Astrocyte (in vitro differentiated cells and primary cell): ENCODE measurements at places on chromosomes 12 and 14.

- DNase-seq: no peak
Measured at GRCh38 chr14:104441275-104442106, 138.1 kb upstream of the C14orf180 start.

- no peak for DNase-seq
Measured at GRCh38 chr14:71474301-71475265, 457.6 kb upstream of the RGS6 start.

- no peak for DNase-seq
Measured at GRCh38 chr14:102888748-102889147, 33.7 kb upstream of the AMN start.

DNA sequence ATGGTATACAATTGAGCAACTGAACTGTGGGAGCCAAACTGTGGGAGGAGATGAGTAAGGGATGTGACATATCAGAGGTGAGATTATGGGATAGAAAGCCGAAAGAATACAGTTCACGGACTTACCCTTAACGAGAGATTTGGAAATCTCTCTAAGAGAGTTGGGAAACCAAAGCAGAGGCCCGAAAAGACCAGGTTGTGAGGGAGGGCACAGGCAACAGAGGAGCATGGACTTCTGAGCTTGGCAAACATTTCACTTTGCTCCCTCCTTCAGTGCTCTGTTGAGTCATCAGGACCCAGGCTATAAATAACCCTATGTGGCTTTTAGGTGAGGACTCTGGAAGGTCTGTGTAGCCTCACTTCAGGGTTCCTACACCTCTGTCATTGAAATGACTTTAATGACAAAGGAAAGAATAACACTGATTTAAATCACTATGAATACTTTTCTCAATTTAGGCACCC lies 120.6 kb downstream of the TGFB3 start:
- DNase-seq: peak; percentile 66

- no peak for DNase-seq
Measured at GRCh38 chr12:50394469-50395029, 1.9 kb downstream of the FAM186A start.

- DNase-seq: no peak
Measured at GRCh38 chr12:94208622-94208966, 60.2 kb downstream of the PLXNC1 start.

DNA sequence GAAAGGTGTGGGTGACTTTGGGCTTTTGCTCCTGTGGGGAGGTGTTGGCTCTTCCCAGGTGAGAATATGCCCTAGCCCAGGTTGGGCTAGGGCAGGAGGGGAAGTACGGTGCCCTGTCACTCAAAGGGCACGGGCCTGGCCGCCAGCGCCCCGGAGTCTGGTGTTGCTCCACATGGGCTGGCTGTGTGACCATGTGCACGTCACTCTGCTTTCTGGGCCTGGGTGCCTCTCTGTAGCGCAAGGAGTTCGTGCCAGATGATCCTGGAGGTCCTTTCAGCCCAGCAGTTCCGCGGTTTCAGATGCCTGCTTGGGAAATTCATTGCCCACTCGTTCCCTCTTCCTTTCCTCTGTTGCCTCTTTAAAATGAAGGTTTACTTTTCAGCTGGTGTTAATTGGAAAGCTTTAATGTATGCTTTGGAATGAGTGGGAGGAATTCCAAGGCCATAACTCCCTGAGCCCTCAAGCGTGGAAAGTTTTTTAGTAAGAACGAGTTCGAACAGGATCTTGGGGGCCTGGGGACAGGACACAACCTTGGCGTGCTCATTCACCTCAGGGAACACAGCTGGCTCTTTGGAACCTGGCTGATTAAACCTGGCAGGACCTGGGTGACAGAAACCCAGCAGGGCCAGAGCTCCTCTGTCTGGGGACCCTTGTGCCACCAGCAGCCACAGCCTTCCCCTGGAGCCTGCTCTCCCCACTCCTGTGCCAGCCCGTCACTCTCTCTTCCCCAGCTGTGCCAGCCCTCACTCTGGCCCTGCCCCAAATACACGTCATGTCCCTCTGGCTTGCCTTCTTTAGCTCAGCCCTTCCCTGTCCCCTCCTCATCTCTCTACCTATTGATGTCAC lies 42.8 kb downstream of the TSPAN9 start:
- DNase-seq: peak; percentile 66

DNA sequence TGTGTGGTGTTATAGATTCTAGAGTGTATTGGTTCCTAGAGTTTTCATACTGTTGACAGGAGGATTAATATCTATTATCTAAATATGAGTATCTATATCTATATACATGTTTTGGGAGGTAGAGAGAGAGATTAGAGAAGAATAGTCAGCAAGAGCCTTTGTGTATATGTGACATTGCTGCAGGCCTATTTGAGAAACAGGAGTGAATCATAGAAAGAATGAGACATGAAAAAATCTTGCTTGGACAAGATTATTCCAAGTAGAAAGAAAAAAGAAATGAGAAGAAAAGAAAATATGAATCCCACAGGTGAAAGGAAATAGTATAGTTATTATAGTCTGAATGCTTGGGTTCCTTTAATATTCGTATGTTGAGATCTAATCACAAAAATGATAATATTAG lies 720.4 kb downstream of the RERGL start:
- DNase-seq: no peak

GRCh38 chr12:572532-572899 lies 90.7 kb downstream of the NINJ2 start:
- no peak for DNase-seq

- no peak for DNase-seq
Measured at GRCh38 chr14:55532645-55533344, 47.2 kb upstream of the KTN1 start.

DNA sequence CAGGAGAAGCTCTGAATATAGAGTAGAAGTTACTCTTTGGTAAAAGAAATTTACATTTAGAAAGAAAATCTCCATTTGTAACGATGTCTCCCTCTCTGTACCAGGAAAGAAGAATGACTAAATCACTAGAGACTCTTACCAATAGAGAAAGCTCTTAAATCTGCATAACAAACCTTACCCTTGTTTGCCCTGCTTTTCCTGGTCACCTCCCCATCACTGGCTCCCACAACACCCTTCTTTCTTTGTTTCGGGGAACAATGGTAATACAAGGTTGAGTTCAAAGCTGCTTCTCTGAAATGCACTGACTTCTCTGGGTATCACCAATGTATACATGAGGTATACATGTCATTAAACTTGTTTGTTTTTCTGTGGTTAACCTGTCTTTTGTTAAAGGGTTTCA lies 351.1 kb upstream of the FLRT2 start:
- no peak for DNase-seq

DNA sequence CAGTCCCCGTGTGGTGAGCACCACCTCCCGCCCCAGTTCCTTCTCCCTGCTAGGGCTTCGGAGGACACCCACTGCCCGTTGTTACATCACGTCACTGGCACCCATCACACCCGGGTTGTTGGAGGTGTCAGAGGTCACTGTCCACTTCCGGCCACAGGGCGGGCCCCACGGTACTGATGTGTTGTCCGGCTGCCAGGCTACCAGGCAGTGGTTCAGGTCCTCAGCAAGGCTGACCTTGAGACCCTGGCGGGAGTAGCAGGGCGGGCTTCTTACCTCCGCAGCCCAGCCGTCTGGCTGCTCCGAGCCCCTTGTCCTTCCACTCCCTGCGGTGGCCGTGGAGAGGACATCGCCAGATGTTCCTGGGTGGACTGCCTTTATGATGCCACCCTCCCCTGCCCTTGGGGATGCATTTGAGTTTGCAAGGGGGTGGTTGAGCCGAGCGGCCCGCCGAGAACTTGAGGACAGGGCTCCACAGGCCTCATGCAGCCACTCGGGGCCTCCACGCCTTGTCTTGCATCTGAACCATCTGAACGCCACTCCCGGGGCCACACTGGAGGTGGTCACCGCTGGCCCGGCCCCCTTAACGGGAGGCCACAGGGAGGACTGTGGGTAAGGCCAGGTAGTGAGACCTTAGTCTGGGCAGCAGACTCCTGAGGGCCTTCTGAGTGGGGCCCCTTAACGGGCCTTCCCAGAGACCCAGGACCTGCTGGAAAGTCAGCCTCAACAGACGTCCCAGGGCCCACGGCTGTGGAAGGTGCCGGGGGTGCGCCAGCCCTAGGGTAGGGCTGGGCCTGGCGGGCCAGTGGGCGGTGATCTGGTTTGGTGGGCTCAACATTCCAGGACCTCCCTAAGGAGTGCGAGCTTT lies 27.1 kb upstream of the PLD4 start:
- DNase-seq: no peak

DNA sequence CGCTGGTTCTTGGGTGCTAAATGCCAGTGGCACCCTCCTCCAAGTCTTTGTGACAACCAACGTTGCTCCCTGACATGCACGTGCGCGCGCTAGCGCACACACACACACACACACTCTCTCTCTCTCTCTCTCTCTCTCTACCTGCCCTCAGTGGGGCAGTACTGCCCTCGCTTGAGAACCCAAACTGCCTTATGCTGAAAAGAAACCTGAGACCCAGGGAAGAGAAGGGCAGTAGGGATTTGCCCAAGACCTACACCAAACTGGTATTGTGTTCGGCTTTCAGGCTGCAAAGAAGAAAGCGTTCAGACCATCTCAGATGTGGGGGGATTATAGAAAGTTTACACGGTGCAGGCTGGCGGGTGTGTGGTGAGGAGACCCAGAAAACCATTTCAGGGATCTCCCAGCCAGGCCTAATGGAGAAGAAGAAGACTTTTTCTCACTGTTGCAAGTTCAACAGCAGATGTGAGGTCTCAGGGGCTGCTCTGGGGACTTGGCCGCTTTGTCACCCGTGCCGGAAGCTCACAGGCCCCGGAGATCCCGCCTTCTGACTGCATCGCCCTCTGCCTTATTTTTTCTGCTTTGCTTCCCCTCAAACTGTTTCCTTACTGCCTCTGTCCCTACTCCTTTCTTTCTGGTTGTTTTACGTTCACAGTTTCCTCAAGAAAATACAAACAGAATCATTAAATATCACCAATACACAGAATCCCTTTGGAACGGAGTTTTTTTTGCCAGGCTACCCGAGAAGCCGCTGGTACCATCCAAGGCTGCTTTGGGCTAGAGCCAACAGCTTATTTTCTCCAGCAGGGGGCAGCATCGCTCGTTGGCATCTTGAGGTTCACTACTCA lies 82.4 kb downstream of the PPM1A start:
- peak; percentile 10 for DNase-seq

GRCh38 chr12:2825132-2825531 lies 9.7 kb downstream of the NRIP2 start:
- no peak for DNase-seq

GRCh38 chr12:53101931-53102781 lies 1.1 kb upstream of the SOAT2 start:
- DNase-seq: no peak

DNA sequence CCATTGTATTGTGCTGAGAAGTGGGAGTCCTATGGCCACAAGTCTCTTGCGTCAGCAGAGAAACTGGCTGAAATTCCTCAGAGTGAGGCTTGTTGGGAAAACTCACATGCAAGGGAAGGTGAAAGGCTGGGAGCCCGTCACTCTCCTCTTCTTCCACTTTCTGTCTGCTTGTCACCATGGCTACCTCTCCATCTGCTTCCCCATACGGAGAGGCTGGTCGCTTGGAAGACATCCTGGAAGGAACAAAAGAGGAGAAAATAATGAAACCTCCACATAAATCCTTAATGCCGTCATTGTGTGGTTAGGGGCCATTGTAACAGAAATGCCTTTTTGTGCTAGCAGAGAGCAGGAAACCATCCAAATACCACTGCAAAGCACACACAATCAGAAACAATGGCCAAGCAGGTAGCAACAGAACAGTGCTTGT lies 53.7 kb downstream of the SOX5 start:
- DNase-seq: peak; percentile 89

DNA sequence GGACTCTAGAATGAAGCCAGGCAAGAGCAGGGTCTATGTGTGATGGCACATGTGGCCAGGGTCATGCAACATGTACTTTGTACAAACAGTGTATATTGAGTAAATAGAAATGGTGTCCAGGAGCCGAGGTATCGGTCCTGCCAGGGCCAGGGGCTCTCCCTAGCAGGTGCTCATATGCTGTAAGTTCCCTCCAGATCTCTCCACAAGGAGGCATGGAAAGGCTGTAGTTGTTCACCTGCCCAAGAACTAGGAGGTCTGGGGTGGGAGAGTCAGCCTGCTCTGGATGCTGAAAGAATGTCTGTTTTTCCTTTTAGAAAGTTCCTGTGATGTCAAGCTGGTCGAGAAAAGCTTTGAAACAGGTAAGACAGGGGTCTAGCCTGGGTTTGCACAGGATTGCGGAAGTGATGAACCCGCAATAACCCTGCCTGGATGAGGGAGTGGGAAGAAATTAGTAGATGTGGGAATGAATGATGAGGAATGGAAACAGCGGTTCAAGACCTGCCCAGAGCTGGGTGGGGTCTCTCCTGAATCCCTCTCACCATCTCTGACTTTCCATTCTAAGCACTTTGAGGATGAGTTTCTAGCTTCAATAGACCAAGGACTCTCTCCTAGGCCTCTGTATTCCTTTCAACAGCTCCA lies 39.6 kb downstream of the DAD1 start:
- no peak for DNase-seq

DNA sequence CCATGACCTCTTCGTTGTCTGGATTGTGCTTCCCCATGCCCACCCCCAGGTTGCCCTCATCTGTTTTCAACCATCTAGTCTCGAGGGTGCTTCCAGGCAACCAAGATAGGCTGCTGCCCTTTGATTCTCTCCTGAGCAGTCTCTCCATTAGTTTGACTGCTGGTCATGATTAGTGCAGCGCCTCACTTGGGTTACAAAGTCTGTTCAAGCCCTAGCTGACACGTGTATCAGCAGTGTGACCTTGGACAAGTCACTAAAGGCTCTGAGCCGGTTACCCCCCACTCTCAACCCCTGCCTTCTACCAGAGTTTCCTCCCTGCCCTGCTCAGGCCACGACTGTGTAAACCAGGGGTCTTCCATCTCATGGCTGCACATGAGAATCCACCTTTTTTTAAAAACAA lies 185.3 kb upstream of the PWP1 start:
- DNase-seq: no peak

DNA sequence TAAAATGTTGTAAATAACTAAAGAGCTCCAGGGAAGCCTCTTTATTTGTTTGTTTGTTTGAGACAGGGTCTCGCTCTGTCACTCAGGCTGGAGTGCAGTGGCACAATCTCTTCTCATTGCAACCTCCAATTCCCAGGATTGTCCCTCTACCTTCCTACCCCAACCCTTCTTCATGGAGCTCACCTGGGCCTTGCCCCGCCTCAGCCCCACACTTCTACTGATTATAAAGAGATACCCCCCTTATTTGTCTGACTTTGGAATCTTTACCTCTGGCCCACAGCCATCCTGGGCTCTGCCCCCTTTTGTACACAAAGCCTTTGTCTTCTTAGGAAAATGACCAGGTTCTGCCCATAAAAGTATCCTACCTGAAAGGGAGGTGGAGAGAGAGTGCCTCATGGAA lies 9.1 kb upstream of the BLTP3B start:
- DNase-seq: no peak
